HCT116 (cell line): ENCODE measurements at places on chromosomes 1 and 21. TPM values are rescaled to one million over a fixed set of nuclear protein-coding genes. Genes with fewer than 3 reads are reported as not detected.
A peak's percentile ranks its signal among the peaks of the same experiment; 100 is the strongest.

DNA sequence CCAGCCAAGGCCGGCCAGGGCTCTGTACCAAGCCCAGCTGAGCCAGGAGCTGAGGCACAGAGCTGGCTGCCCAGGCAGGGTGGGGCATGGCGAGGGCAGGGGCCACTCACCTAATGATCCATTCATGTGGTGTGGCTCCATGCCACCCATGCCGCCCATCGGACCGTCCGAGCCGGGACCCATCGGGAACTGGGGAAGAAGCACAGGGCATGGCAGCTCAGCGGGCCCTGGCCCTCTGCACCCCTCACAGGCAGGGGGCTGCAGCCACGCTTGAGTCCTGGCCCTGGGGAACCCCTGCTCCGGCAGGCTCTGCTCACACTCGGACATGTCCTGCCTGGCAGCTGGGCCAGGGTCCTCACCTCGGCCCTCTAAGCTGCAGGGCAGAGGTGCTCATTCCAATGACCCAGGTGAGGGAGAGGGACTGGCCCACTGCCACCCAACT, 28.7 kb downstream of the MRPL37 start:
- peak overlapping the region; percentile 49 for H3K27ac ChIP-seq
- no peak overlapping the region for H3K4me3 ChIP-seq
- H3K36me3 ChIP-seq: no peaks in the 10 kb centered on the region
- H3K27me3 ChIP-seq: no peaks in the 10 kb centered on the region
- H3K4me1 ChIP-seq: peaks cover 37% of the 10 kb centered on the region
- no peak for DNase-seq

- no peaks in the 10 kb centered on the region for H3K4me1 ChIP-seq
- H3K27me3 ChIP-seq: no peaks in the 10 kb centered on the region
- H3K36me3 ChIP-seq: no peaks in the 10 kb centered on the region
- H3K4me3 ChIP-seq: no peak overlapping the region
These were observed 34.7 kb downstream of the RGSL1 start for GRCh38 chr1:182484531-182485257.

DNA sequence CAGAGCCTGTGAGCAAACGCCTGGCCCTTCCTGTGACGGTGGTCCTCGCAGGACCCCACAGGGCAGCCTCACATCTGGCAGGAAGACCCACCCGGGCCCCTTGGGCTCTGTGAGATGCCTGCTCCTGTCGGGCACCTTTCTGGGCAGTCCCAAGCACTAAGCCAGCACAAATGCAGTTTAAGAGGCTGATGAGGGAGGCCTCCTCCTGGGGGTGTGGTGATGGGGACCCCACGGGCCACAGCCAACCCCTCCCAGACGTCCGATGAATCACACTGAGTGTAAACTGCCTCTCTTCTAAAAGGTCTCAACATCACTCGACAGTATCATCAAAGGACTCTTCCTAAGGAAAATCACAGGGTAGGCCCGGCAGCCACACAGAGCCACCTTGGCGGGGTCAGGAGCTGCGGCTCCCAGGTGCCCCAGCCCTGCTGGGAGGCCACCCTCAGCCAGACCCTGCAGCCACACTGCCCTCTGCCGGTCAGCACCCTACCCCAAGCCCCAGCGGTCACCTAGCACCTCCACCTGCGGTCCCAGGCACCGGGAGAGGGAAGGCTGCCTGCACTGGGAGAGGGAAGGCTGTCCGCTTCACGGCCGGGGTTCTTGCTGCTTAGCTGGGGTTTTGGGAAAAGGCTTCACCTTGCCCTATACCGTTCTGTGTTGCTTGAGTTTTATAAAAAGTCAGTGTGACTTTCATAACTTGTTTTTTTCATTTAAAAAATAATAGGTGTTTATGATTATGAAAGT, 3.9 kb upstream of the PRKCZ start:
- H3K27me3 ChIP-seq: no peaks in the 10 kb centered on the region
- no peak overlapping the region for H3K27ac ChIP-seq
- no peaks in the 10 kb centered on the region for H3K36me3 ChIP-seq
- DNase-seq: peak; percentile 57

DNA sequence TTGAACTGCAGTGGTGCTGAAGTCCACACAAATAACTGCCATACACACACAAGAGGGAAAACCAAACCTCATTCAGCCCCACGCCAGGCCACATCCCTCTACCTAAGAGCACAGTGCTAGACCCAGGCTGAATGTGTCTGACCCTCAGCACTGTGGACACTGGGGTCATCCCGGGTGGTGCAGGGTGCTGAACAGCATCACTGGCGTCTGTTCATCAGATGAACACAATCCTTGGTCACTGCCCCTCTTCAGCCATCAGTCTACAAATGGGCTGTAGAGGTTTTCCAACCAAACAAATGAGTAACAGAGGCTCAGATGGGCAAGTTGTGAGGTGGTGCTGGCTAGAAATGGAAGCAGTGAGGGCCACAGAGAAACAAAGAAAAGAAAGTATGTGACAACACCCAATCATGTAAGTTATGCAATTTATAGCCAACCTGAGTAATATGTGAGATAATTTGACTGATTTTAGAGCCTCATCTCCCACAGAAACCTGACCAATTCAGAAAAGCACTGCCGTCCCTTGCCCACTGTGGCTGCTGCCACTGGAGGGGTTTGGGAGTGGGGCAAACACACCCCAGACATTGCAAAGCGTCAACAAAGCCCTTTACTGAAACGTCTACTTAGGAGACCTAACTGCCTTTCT, 27.9 kb downstream of the GNB1 start:
- no peak overlapping the region for H3K4me3 ChIP-seq
- no peak overlapping the region for H3K27ac ChIP-seq
- 0 out of 2 replicates have a peak, but pooled peaks cover 5% of the 10 kb centered on the region for H3K36me3 ChIP-seq
- DNase-seq: no peak

DNA sequence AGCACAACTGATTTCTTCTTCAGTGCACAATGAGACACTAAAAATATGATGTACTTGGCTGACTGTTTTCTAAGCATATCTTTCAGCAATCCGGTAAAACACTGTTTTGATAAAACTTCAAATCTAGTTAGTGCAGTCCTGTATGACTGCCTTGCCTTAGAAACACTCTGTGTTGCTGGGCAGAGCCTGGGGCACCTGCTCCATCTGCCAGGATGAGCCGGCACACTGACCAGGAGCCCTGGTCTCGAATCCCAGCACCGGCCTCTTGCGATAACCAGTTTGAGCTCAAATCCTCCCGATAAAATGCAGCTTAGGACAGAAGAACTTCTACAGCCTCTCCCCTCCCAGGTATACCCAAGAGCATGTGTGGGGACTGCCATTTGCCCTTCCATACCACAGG, 199.5 kb downstream of the SIPA1L2 start:
- no peaks in the 10 kb centered on the region for H3K4me1 ChIP-seq
- no peaks in the 10 kb centered on the region for H3K27me3 ChIP-seq
- H3K27ac ChIP-seq: no peak overlapping the region
- no peak for DNase-seq

Gene LCE6A
- not detected for total RNA-seq

Gene DNAJC16
- 20.6 TPM for total RNA-seq

DNA sequence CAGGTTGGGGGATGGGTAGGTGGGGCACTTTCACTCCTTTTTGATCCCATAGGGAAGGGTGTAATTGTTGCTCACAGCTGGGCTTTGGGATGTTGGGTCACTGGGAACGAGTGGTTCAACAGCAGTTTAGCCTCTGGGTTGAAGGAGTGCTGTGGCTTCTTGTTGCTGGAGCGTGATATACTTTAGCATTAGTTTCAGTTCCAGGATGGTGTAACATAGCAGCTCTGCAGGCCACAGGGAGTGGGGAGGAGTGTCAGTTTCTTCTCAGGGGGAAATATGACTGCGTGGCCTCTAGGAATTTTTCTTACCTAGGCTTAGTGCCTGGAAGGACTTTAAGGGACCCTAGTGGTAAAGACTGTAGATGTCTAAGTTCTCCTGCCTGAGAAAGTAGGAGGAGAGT, 1105.3 kb upstream of the TMPRSS15 start:
- H3K27ac ChIP-seq: no peak overlapping the region
- H3K4me1 ChIP-seq: no peaks in the 10 kb centered on the region
- DNase-seq: no peak
- H3K4me3 ChIP-seq: no peak overlapping the region
- H3K27me3 ChIP-seq: no peaks in the 10 kb centered on the region

Gene HSPG2
- total RNA-seq: 55.7 TPM

Gene AGT
- total RNA-seq: 0.93 TPM

Gene UTS2
- total RNA-seq: 3.0 TPM
